Stimulated activated CD8-positive, alpha-beta memory T cell treated with anti-CD3 and anti-CD28 coated beads, Interleukin-4, amount 100 ng/mL, for 4 hours (primary cell): ENCODE measurements at places on chromosomes 2 and 18.

- no peak for DNase-seq
These were observed 70.0 kb downstream of the TWSG1 start for GRCh38 chr18:9404565-9405060.

DNA sequence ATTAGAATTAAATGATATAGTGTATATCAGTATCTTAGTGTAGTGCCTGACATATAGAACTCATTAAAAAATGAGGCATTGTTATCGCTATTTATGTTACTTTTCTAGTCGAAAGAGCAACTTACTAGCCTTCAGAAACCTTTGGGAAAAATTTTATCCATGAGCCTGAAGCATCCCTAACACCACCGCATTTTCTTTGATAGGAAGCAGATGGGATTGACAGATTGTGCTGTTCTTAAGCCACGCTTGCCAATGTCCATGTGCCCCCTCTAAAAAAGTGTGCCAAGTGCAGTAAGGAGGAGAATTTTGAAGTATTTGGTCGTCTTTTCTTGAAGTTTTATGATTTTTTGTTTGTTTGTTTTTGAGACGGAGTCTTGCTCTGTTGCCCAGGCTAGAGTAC, 29.1 kb downstream of the PPM1B start:
- no peak for DNase-seq

DNA sequence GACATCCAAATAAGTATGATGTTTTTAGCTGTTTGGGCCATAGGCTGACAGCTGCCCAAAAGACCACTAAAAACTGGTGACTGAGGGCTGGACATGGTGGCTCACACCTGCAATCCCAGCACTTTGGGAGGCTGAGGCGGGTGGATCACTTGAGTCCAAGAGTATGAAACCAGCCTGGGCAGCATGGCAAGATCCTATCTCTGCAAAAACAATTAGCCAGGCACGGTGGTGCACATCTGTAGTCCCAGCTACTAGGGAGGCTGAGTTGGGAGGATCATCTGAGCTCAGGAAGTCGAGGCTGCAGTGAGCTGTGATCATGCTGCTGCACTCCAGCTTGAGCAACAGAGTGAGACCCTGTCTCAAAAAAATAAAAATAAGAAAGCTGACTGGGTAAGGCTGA, 511.5 kb upstream of the RAB6C start:
- DNase-seq, result no peak

GRCh38 chr18:74836296-74837139, 238.8 kb downstream of the ZNF407 start:
- no peak for DNase-seq

GRCh38 chr2:100940766-100941645, 61.1 kb upstream of the RPL31 start:
- DNase-seq, result no peak

DNA sequence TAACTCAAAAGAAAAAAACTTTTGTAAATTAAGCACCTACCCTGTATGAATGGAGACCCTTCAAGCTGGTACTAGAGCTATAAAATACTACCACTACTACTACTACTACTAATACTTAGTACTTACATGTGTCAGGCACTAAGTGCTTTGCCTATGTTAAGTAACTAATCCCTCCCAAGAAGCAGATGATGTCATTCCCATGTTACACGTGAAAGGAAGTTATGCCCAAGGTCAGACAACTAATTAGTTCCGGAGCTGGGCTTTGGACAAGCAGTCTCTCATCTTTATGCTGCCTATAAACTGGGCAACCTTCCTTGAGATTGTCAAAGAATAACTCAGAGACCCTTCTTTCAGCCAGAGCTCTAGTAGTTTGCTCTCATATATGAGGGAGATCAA, 13.9 kb upstream of the ATP6V1B1 start:
- DNase-seq, result no peak

- DNase-seq, result no peak
These were observed 5.9 kb downstream of the NFATC1 start for GRCh38 chr18:79401494-79402208.

DNA sequence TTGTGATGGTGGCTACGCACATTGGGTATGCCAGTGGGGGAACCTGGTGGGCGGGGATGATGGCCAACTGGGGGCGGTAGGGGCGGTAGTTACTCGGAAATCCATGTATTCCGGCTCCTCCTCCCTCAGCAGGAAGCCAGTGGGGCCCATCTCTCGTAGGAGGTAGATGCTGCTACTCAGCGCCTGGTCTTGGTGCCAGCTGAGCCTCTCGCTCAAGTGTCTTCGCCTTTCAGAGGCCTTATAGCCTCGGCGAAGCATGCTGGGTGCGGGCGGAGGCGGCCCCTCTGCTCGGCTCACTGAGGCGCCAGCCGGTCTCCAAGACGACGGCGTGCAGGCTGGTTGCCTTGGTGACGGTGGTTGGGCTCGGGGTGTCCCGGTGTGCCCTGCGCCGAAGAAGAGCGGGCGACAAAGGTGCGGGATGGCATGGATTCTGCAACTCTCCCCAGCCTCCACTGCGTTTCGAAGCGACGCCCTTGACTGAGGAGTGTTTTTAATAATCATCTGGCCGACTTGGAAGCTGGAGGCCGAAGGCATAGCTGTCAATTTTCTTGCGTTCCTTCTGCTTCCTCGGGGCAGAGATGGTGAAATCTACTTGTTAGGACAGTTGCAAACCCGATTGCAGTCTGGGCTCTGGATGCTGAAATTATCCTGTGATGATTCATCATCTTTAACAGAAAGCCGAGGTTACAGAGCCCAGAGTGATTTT, at the start of gene ZSWIM2:
TSS of gene ZSWIM2 (minus strand) at position 298 of the 706 bp plus-strand sequence. CDS start at position 258, 40 bp downstream.
- DNase-seq, result no peak

GRCh38 chr2:29276151-29276550, 160.9 kb downstream of the CLIP4 start:
- no peak for DNase-seq

GRCh38 chr2:233411162-233411561, 56.9 kb downstream of the DGKD start:
- no peak for DNase-seq

- DNase-seq, result no peak
These were observed 31.2 kb upstream of the NXPH2 start for GRCh38 chr2:138811431-138811830.

DNA sequence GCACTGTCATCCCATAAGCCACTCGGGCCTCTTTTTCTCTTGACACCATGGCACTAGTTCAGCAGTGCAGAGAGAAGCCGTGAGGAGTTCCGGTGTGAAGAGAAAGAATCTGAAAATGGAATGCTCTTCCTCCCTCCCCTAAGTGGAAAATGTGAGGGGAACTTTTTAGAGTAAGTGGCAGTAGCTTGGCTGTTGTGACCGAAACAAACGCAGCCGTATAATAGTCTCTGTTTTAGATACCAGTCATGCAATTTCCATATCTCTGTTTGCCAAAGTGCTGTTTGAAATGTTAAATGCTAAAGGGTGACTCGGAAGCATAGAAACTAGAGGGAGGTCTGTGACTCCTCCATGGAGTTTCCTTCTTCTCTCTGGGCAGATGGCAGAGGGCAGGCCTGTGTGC, 122.9 kb downstream of the MTCL1 start:
- DNase-seq, result no peak

DNA sequence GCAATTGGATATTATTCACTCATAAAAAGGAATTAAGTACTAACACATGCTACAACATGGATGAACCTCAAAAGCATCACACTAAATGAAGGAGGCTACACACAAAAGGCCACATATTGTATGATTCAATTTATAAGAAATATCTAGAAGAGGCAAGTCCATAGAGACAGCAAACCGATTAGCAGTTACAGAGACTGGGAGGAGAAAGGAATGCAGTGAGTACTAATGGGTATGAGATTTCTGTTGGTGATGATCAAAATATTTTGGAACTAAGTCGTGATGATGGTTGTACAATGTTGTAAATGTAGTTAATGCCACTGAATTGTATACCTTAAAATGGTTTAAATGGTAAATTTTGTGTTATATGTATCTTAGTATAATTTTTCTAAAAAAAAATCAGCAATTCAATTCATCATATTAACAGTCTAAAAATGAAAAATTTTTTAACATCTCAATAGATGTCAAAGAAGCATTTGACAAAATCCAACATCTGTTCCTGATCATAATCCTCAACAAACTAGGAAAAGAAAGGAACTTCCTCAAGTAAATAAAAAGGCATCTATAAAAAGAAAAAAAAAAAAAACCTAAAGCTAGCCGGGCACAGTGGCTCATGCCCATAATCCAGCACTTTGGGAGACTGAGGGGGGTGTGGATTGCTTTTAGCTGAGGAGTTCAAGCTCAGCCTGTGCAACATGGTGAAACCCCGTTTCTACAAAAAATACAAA, 98.1 kb downstream of the TGIF1 start:
- DNase-seq, result no peak
